ENCODE measurements at places on chromosomes 3 and 15.

- DNase-seq = peak; percentile 82
Observed at GRCh38 chr3:23017801-23018200, 185.3 kb upstream of the UBE2E2 start.

DNA sequence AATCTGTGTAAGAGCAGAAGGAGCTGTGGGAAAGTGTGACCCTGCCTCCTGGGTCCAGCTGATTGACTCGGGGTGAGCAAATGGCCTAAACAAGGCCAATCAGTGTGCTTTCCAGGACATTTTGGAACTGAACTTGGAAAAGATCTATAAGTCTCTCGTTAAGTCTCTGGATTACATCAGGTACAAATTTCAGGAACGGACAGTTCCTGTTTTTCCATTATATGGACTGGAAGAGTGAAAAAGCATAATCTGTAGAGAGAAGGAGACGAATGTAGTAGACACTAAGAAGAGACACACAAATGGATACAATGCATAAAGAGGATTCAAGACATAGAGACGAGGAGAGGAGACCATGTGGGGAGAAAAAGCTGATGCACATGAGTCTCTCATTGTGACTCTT lies 167.3 kb downstream of the C3orf70 start:
- DNase-seq = no peak

DNA sequence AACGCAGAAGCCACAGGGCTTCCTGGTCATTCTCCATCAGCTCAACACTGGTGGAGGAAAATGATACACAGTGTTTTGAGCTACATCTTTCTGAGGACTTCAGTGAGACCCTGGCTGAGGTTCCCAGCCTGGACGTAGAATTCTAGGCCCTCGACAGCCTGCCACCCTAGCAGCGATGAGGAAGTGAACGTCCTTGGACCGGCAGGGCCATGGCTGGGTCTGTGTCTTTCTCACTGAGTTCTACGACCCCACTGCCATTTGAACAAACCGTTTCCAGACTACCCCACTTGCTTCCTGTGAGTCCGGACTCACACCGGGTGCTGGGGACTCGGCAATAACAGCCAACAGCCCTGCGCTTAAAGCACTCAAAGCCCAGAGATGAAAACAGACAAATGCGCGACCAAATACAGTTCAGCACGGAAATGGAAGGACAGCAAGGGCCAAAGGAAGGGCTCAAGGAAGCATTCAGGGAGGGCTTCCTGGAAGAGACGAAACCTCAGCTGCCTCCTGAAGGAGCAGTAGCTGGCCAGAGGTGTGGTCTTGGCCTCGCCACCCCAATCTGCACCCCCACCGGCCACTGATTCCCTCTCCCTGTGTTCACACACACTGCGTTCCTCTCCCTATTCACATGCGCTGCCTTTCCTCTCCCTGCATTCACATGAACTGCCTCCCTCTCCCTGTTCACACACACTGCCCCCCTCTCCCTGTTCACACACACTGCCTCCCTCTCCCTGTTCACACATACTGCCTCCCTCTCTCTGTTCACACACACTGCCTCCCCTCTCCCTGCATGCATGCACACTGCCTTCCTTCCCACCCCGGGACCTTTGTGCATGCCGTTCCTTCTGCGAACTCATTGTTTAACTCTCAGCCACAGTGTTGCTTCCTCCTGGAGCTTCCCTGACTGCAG lies 136.3 kb upstream of the PRR20G start:
- DNase-seq = no peak

- no peak for DNase-seq
Observed at GRCh38 chr3:141853629-141854168, 22.7 kb upstream of the ATP1B3 start.

DNA sequence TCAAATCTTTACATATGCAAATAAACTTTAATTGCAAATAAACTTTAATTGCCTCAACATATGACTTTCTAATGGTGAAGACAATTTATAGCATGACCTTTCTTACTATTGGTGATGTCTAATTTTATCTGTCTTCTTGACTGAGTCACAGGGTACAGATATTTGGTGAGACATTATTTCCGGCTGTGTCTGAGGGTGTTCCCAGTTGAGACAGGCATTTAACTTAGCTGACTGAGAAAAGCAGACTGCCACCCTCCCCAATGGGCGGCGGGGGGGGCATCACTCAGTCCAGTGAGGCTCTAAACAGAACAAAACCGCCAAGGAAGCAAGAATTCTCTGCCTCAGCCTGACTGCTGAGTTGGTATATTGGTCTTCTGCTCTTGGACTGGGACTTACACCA lies 160.0 kb downstream of the TBL1XR1 start:
- DNase-seq = no peak

DNA sequence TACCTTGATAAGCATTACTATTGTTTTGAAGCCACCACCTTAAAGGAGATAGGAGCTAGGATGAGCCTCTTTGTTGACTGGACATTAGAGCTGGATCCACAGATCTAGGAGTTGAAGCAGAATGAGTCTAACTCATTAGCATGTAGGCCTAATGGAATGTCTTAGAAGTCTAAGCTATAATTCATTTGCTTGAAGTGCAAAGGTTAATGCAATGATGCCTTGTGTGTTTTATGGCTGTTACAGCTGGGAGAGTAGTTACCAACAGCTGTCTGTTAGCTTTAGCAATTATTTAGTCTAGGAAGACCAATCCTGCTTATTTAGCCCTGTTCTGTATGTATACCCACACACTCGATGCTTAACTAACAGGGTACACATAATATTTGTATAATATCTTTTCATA lies 419.3 kb downstream of the TUSC7 start:
- DNase-seq = no peak

- no peak for DNase-seq
Observed at GRCh38 chr3:15804553-15805095, 6.8 kb upstream of the ANKRD28 start.

GRCh38 chr3:3802046-3802445 lies 2.8 kb downstream of the LRRN1 start:
- no peak for DNase-seq

GRCh38 chr3:155517903-155518302 lies 224.4 kb upstream of the STRIT1 start:
- no peak for DNase-seq

GRCh38 chr3:126213379-126214028 lies 33.1 kb upstream of the ALDH1L1 start:
- peak; percentile 20 for DNase-seq

GRCh38 chr15:86201313-86202008 lies 121.8 kb downstream of the AGBL1 start:
- no peak for DNase-seq

DNA sequence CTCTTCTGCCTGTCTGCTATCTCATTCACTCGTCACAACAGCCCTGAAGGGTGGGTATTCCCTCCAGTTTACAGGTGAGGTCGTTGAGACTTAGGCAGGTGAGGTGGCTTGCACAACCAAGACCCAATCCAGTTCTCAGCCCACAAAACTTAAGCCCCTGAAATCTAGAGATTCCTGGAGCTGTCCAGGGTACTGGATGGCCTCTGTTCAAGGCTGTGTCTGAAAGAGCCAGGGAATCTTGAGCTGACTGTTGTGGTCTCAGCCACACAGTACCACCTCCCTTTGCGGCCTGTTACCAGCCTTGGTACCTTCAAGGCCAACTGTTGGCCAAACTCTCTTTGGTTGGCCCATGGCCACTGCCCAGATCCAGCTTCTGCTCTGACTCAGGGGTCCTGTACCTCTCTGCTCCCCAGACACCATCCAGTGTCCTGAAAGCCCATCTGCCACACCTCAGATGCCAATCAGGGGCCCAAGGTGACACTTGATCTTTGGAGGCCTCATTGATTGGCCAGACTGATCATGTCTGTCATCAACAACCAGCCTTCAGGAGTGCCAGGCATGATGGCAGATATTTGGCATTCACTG lies 10.9 kb upstream of the FAM107A start:
- DNase-seq = peak; percentile 41

GRCh38 chr3:194577986-194578905 lies 55.0 kb downstream of the TMEM44 start:
- DNase-seq = peak; percentile 83

DNA sequence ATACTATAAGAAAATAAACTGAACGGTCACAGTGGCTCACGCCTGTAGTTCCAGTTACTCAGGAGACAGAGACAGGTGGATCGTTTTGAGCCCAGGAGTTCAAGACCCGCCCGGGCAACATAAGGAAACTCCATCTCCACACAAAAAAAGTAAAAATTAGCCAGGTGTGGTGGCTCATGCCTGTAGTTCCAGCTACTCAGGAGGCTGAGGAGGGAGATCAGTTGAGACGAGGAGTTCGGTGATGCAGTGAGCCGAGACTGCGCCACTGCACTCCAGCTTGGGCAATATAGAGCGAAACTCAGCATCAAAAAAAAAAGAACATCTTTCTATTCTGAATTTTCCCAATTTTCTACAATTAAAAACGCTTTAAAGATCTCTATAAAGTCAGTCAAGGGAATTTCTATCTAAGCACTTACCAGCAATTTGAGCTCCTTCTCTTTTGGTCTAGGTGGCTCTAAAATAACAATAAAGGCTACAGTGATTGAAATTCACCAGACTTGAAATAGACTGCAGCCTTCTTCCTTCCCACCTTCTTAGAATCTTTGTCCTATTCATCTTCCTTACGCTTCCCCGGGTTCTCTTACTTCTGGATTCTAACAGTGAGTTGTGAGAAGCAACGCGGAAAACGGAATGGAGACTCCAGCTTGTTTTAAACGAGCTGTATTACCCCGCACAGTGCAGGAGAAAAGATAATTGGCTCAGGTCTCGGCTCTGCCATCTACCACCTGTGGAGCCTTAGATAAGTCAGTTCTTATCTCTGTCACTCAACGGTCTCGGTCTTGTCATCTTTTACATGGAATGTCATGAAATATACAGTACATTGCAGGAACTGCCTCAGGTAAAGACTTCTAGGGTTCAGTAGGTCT lies 812 bp upstream of the SEC62 start:
- DNase-seq = no peak

DNA sequence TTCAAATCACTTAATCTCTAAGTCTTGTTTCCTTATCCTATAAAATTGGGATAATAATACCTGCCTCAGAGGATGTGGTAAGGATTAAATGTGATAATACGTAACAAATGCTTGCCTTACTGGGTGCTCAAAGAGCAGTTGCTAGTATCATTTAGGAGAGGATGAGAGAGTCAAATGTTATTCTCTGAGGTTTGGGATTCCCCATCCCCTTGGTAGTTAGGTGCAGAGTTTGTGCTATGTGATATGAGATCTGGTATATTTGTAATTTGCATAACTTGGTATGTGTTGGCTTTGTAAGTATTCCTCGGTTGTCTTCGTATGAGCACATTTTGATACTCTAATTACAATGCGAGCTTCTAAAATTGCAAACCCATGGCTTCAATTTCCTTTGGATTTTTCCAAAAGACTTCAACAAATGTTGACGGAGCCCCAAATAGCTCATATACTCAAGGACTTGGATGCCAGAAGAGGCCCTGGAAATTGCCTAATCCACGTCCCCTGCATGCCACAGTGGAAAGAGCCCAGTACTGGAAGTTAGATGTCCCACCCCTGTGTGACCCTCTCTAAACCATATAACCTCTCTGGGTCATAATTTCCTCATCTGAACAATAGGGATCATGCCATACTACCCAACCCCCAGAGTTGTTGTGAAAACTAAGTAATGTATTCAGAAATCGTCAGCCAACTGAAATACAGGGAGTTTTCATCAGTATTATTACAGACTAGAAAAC lies 85.0 kb downstream of the FBN1 start:
- no peak for DNase-seq

DNA sequence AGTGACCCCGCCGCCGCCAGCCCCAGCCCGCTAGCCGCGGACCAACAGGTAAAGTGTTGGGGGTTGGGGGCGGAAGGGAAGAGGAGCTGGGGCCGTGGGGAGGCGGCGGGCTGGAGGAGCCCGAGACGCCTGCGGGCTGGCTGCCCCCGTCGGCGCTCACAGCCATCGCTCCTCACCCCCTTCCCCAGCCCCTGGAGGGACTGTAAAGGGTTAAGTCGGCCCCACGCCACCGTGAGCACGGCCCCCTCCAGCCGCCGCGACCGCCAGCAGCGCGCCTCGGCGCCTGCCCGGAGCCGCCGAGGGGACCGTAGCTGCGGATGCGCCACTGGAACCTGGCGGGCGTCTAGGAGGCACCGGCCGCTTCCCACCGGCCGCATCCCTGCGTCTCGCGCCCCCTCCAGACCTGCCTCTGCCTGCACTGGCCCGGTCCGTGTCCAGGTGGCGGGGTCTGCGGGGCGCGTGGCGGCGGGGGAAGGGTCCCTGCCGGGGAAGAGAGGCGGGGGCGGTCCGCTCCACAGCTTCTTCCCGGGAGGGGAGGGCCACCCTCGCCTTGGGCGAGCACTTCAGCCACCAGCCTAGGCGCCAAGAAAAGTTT lies 522 bp downstream of the MED12L start:
- DNase-seq = no peak

DNA sequence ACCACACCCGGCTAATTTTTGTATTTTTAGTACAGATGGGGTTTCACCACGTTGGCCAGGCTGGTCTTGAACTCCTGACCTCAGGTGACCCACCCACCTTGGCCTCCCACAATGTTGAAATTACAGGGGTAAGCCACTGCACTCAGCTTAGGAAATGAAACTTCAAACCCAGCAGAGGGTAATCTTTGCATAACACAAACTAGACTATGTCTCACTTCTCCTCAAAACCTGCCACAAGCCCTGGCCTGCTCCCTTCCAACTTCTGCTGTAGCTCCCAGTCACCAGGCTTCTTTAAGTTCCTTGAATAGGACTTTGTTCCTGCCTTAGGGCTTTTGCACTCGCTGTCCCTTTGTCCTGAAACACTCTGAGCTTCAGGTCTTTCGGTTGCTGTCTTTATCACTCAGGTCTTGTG lies 39.2 kb upstream of the SEMA4B start:
- no peak for DNase-seq

DNA sequence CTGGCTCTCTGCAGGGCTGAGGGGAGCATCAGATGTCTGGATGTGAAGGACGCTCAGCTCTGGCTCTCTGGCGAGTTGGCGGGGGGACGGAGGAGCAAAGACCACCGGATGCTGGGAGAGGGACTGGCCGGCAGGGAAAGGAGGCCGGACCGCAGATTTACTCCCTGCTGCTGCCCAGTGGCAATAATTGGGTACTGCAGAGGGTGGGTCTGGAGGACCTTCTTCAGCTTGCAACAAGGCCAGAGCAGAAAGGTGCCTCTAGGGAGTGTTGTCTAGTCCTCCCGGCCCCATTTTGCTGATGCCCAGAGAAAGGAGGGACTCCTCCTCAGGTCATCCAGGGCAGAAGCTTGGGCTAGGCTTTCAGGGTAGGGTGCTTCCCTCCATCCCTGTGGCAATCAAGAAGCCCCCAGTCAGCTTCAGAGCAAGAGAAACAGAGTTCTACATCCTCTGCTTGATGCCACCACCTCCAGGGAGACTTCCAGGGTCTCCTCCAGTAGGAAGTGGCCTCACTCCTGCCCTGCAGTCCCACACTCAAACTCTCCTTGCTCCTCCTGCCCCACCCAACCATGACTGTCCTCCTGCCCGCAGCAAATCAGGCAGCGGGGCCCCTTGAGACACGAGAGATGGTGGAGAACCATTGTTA lies 20.3 kb upstream of the CSPG4 start:
- peak; percentile 68 for DNase-seq

- no peak for DNase-seq
Observed at GRCh38 chr3:32438596-32439344, 47.1 kb downstream of the CMTM7 start.

- DNase-seq = peak; percentile 78
Observed at GRCh38 chr15:82570721-82571508, 30.7 kb upstream of the RPS17 start.

Measured in fibroblast of upper back skin (primary cell).